ENCODE measurements at places on chromosomes 4 and X.

DNA sequence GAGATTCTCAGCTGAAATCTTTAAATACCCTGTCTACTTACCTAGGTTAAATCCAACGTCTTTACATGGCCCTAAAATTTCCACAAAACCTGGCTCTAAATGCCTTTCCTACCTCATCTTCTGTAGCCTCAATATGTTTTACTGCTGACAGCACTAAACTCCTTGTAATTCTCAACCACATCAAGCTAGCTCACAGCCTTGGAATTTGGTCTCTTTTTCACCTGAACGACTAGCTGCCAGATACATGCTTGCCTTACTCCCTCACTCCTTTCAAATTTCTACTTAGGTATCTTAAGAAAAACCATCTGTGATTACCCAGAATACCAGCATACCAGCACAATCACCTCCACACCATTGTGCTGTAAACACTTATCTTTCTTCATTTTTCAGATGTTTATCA, 635.6 kb upstream of the PCDH10 start:
- H3K27me3 ChIP-seq: no peaks in the 10 kb centered on the region
- no peak overlapping the region for H3K4me3 ChIP-seq
- no peak overlapping the region for H3K27ac ChIP-seq

DNA sequence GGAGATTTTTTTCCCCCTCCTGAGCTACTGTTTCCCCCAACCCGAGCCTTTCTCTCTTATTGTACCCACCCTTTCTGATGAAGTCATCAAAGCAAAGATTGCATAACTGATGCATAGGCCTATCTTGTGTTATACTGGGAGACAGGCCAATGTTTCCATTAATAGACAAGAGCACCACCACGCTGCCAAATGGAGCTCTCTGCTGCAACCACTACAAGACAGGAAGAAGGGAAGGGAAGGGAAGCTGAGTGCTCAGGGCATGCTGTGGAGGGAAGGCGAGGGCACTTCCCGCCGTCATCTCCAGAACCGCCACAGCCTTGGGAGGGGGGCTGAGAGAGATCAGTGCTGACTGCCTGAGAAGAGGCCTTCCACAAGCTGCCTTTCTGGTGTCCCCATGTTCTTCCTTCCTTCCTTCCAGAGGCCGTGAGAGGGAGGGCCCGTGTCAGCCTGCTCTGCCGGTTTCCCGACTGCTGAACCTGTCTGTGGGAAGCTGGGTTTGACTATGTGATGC, 75.0 kb downstream of the MGST2 start:
- DNase-seq: peak; percentile 89
- H3K27ac ChIP-seq: no peak overlapping the region
- no peak overlapping the region for H3K4me3 ChIP-seq

GRCh38 chr4:186190581-186191199, 677 bp upstream of the CYP4V2 start:
- H3K4me1 ChIP-seq: peaks cover 4% of the 10 kb centered on the region
- peaks cover 11% of the 10 kb centered on the region for H3K36me3 ChIP-seq
- H3K27me3 ChIP-seq: no peaks in the 10 kb centered on the region
- DNase-seq: peak; percentile 43

- no peaks in the 10 kb centered on the region for H3K36me3 ChIP-seq
- no peaks in the 10 kb centered on the region for H3K27me3 ChIP-seq
- no peak overlapping the region for H3K4me3 ChIP-seq
- no peak overlapping the region for H3K27ac ChIP-seq
- no peak for DNase-seq
Observed at GRCh38 chr4:102268355-102268754, 76.9 kb downstream of the SLC39A8 start.

GRCh38 chrX:118660085-118660484, 67.3 kb upstream of the IL13RA1 start:
- H3K4me1 ChIP-seq: no peaks in the 10 kb centered on the region
- no peak overlapping the region for H3K27ac ChIP-seq
- H3K36me3 ChIP-seq: peaks cover 37% of the 10 kb centered on the region
- no peak overlapping the region for H3K4me3 ChIP-seq
- no peaks in the 10 kb centered on the region for H3K27me3 ChIP-seq

DNA sequence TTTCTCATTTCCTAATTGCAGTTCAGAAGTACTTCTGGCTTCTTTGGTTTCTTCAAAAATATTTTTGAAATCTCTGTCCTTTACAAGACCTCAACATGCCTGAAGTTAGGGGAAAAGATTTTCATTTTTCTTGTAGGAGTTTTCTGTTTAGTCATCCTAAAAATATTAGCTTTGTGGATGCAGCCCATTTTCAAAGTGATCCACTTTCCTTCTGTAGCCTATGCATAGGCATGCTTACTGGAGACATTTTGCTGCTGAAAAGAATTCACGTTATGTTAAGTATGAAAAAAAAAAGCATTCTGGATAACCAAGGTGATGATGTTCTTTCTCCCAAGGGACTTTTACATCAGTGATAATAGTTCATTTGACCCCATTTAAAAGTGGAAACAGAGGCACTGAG, 245.6 kb downstream of the THOC2 start:
- DNase-seq: no peak
- no peaks in the 10 kb centered on the region for H3K27me3 ChIP-seq
- no peaks in the 10 kb centered on the region for H3K36me3 ChIP-seq

GRCh38 chrX:48649102-48649501, 34.5 kb upstream of the WAS start:
- no peaks in the 10 kb centered on the region for H3K36me3 ChIP-seq
- peaks cover 6% of the 10 kb centered on the region for H3K27me3 ChIP-seq
- no peak overlapping the region for H3K27ac ChIP-seq
- peak; percentile 34 for DNase-seq

DNA sequence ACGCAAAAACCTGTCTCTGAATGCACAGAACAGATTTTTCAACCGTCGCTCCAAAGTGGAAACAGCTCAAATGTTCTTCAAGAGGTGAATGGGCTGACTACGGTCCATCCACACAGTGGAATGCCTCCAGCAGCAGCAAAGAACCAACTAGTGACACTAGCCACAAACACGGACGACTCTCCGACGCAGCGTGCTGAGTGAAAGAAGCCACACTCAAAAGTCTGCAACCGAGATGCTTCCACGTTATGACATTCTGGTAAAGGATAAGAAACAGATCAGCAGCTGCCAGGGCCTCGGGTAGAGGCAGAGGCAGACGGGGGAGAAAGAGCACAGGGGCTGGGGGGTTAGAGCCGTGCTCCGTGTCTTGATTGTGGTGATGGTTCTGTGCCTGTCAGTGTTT, 125.2 kb downstream of the AFAP1 start:
- H3K4me1 ChIP-seq: peaks cover 30% of the 10 kb centered on the region
- DNase-seq: no peak
- peaks cover 57% of the 10 kb centered on the region for H3K36me3 ChIP-seq
- H3K27ac ChIP-seq: no peak overlapping the region

- no peaks in the 10 kb centered on the region for H3K27me3 ChIP-seq
- no peak for DNase-seq
- no peak overlapping the region for H3K27ac ChIP-seq
Observed at GRCh38 chr4:110950731-110951130, 327.9 kb upstream of the PITX2 start.

DNA sequence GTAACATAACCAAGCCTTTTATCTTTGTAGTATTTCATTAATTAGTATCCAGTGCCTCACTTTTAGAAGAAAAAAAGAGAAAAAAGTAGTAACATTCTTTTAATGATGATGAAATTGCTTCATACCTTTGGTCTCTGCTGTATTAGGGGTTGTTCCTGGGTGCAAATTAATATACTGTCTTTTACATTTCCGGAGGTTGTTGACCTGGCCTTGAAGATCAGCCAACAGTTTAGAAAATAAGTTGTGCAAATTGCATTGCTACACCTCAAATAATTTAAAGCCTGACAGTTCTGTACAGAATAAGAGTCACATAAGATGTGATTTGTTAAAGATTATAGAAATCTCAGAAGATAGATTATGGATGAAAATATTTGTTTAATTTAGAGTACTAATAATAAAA, 3.8 kb downstream of the NFKB1 start:
- H3K27me3 ChIP-seq: no peaks in the 10 kb centered on the region
- H3K4me1 ChIP-seq: peaks cover 3% of the 10 kb centered on the region
- no peak overlapping the region for H3K4me3 ChIP-seq
- no peak for DNase-seq

GRCh38 chrX:95860127-95860526, 824.5 kb upstream of the DIAPH2 start:
- no peaks in the 10 kb centered on the region for H3K36me3 ChIP-seq
- H3K4me3 ChIP-seq: no peak overlapping the region
- no peaks in the 10 kb centered on the region for H3K27me3 ChIP-seq
- no peak for DNase-seq
- H3K27ac ChIP-seq: no peak overlapping the region

GRCh38 chr4:154625971-154626370, 13.5 kb upstream of the FGG start:
- peaks cover 3% of the 10 kb centered on the region for H3K4me1 ChIP-seq
- no peak overlapping the region for H3K4me3 ChIP-seq
- DNase-seq: no peak
- H3K36me3 ChIP-seq: no peaks in the 10 kb centered on the region
- no peaks in the 10 kb centered on the region for H3K27me3 ChIP-seq

DNA sequence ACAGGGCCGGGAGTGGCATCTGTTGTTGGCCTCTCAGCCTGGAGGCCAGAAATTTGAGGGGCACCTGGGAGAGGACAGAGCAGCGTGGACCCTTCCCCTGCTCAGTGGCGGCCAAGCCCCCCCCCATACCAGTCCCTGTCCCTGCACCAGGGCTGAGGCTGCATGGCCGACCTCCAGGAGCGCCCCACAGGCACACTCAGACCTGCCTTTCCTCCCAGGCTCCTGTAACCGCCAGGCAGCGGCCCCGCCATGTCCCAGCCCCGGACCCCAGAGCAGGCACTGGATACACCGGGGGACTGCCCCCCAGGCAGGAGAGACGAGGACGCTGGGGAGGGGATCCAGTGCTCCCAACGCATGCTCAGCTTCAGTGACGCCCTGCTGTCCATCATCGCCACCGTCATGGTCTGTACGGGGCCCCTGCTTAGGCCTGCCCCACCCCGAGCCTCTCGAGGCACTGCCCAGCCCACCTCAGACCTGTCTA, 15.3 kb downstream of the TMEM175 start:
- peaks cover 29% of the 10 kb centered on the region for H3K36me3 ChIP-seq
- H3K27me3 ChIP-seq: no peaks in the 10 kb centered on the region
- no peak for DNase-seq
- no peak overlapping the region for H3K4me3 ChIP-seq

- H3K36me3 ChIP-seq: no peaks in the 10 kb centered on the region
- no peak overlapping the region for H3K27ac ChIP-seq
- no peaks in the 10 kb centered on the region for H3K27me3 ChIP-seq
- peak; percentile 1 for DNase-seq
- no peak overlapping the region for H3K4me3 ChIP-seq
- H3K4me1 ChIP-seq: no peaks in the 10 kb centered on the region
Observed at GRCh38 chr4:97761445-97762114, 381.7 kb downstream of the STPG2 start.

DNA sequence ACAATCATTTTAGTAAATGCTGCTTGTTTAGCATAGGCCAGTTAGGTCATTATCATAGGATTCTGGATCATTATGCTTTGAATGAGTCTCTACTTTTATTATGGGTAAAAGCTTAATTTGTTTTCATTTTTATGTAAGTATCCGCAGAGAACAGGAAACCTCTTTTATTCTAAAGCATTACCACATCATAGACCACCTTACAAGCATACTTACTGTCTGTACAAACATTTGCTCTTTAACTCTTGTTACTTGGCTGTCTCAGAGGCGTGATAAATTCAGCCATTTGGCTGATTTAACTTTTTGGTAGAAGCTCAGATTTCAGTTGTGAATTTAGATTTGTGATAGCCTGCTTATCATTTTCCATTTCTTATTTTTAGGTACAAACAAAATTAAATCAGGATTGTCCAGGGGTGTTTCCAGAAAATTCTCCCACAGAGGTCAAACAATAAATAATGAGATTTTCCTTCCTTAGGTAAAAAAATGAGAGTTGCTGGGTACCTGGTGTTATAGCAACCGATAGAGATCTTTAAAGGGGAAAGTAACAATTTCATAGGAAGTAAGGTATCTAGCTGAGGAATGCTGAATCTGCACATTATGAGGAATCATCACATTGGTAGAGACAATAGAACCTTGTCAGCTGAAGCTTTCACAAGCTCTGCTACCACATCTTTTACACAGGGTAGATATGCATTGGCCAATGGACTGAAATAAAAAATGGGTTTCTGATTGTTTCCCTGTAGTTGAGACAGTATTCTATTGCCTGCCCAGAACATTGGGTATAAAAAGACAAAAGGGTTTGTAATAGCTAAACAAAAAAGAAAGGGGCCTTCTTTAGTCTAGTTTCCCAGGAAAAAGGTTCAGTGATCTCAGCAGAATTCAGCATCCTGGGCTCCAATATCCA, 62.5 kb downstream of the NDNF start:
- H3K36me3 ChIP-seq: no peaks in the 10 kb centered on the region
- no peak overlapping the region for H3K27ac ChIP-seq
- no peaks in the 10 kb centered on the region for H3K27me3 ChIP-seq
- no peak for DNase-seq
- H3K4me1 ChIP-seq: no peaks in the 10 kb centered on the region
- no peak overlapping the region for H3K4me3 ChIP-seq

DNA sequence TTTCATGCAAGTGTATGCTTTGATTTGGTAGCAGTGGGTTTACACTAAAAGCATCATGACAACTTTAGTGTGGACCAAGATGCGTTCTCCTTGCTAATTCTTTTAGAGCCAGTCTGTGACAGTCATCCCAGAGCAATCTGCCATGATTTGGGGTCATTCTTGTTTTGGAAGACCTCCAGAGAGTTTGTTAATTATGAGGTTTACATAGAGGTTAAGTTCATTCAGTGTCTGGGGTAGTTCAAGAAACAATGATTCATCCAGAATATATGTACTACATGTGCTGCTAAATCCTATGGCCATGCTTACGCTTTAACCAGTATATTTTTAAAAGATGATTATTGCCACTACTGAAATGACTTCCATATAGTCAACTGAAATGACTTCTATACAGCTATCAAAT, 328.5 kb upstream of the AGA start:
- DNase-seq: peak; percentile 4
- H3K27me3 ChIP-seq: no peaks in the 10 kb centered on the region
- no peak overlapping the region for H3K27ac ChIP-seq
- H3K4me1 ChIP-seq: no peaks in the 10 kb centered on the region

GRCh38 chr4:163071308-163071707, 95.4 kb downstream of the NAF1 start:
- H3K36me3 ChIP-seq: no peaks in the 10 kb centered on the region
- DNase-seq: no peak
- H3K4me1 ChIP-seq: no peaks in the 10 kb centered on the region
- no peaks in the 10 kb centered on the region for H3K27me3 ChIP-seq
- H3K27ac ChIP-seq: no peak overlapping the region
- no peak overlapping the region for H3K4me3 ChIP-seq

GRCh38 chr4:73019462-73020047, 50.0 kb downstream of the COX18 start:
- peak; percentile 49 for DNase-seq
- no peaks in the 10 kb centered on the region for H3K36me3 ChIP-seq
- no peak overlapping the region for H3K27ac ChIP-seq
- peaks cover 3% of the 10 kb centered on the region for H3K27me3 ChIP-seq

GRCh38 chr4:123740236-123740635, 343.6 kb downstream of the SPRY1 start:
- no peaks in the 10 kb centered on the region for H3K4me1 ChIP-seq
- H3K36me3 ChIP-seq: no peaks in the 10 kb centered on the region
- DNase-seq: no peak
- H3K27ac ChIP-seq: no peak overlapping the region

All from mesenchymal stem cell (in vitro differentiated cells and primary cell).